Mucosa of descending colon (tissue), 3 donors: ENCODE measurements at places on chromosomes 3 and 15.

GRCh38 chr3:103847081-103848062 lies 1412.6 kb downstream of the ZPLD1 start:
- DNase-seq: no peak

GRCh38 chr3:157370867-157371266 lies 65.8 kb upstream of the PTX3 start:
- DNase-seq: no peak

DNA sequence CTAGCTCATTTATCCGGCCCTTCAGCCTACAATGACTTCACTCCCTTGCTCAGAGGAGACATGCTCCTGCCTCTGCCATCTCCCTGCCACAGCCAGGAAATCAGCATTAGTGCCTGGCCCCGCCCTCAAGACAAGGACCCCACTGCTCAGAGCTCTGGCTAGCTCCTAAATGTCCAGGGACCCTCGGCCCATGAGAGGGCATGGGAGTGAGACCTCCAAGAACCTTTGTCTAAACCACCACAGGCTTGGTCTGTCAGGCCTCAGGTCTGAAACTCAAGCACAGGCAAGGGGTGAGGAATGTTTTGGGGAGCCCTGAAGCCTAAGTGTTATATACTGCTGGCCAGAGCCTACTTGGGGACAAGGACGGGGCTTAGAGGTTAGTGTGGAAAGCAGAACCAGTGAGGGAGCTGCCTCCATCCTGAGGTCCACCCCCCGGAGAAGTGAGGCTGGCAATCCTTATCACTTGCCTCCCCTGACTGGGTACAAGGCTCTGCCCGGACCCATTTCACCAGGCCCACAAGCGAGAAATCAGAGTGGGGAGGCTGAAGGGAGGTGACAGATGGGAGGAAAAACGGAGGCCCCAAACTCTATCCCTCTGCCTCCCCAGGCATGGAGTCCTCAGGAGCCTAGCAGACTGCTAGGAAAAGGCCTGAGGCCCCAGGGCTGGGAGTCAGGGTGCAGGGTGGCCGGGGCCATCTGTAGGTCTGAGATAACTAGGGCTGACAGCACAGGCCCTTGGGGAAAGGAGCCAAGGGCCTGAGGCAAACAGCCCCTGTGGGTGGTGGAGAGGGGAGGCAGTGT lies 18.8 kb downstream of the SHF start:
- DNase-seq: no peak

- DNase-seq: no peak
Measured at GRCh38 chr3:123070510-123070909, 3.7 kb downstream of the PDIA5 start.
